ENCODE measurements at places on chromosomes 1 and 21. TPM values are rescaled to one million over a fixed set of nuclear protein-coding genes. Genes with fewer than 3 reads are reported as not detected.

YBX1 gene
- total RNA-seq = 899 TPM

ITLN1 gene
- not detected for total RNA-seq

DUSP23 gene
- 10.6 TPM for total RNA-seq

BGLAP gene
- 0.59 TPM for total RNA-seq

ESPN gene
- 0.05 TPM for total RNA-seq

ACTRT2 gene
- total RNA-seq = not detected
